IPS DF 19.7 (cell line): ENCODE measurements at places on chromosomes 7 and 10.

GRCh38 chr10:132248455-132249225 is 59.1 kb downstream of the STK32C start:
- DNase-seq: no peak

GRCh38 chr7:117666031-117666430 is 186.2 kb downstream of the CFTR start:
- no peak for DNase-seq

DNA sequence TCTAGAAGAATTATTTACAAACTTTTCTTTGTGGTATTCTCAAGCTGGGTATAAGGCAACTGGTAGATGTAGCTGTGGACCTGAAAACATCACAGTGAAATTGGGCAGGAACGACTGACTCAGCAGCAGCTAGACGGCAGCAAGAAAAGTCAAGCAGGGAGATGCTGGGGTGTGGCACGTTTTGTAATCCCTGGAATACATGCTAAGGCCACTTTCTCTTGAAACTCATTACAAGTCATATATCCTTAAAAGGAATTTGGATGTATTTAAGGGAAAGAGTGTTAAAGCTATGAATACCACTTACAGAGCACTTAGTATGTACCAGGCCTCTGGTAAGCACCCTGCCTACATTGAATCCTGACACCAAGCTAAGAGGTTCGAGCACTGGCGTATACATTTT is 17.4 kb downstream of the BEND7 start:
- no peak for DNase-seq

GRCh38 chr7:24921362-24921679 is 58.7 kb downstream of the OSBPL3 start:
- no peak for DNase-seq

DNA sequence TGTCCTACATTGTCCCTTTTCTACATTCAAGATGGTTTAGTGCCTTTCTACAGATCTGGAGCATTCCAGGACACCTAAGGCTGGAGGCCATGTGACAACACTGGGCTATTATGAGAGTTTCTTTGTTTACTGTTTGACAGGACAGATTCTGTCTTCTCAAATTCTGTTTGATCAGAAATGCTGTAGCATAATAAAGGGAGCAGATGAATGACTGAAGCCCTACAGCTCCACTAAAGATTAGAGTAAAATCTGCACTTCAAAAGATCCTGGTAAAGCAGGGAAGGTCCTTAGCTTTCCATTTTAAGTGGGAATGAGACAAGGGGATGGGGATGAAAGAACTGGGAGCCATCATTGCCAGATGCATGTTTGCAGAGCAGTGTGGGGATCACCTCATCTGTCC is 38.4 kb downstream of the TMEM229A start:
- no peak for DNase-seq

GRCh38 chr10:6199131-6199733 is 3.5 kb upstream of the PFKFB3 start:
- no peak for DNase-seq

DNA sequence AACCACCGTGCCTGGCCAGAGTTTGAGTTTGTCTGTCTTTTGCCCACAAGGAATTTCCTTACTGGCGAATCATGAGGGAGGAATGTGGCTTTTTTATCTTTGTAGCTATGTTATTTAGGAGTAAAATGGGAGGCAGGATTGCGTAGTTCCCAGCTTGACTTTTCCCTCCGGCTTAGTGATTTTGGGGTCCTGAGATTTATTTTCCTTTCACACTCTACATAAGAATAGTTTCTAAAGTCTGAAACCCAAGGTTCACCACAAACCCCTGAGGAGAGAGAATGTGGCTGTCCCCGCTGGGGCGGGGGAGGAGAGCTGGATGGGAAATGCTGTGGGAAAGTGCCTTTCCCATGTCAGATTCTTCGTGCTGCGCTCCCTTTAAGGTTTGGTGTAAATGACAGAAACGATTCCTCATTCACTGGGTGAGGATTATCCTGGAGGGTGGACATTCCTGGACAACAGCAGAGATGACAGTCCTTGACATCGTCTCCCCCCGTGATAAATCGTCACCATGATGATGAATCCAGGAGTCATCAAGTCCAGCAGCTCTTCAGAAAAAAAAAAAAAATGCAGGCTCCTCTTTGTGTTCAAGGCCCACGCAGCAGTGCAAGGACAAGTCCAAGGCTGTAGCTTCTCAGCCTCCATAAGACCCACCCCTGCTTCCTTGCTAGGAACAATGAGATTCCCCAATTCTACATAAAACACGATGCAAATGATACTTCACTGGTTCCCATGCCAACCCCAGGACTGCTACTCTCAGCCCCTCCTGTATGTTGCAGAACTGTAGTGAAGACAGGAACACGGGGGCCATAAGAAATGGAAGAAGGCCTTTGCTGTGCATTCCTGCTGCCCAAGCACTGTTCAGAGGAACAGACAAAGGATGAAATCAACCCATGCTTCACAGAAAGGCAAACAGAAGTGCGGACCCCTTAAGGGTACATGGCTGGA is 233.1 kb downstream of the CCDC3 start:
- DNase-seq: no peak

DNA sequence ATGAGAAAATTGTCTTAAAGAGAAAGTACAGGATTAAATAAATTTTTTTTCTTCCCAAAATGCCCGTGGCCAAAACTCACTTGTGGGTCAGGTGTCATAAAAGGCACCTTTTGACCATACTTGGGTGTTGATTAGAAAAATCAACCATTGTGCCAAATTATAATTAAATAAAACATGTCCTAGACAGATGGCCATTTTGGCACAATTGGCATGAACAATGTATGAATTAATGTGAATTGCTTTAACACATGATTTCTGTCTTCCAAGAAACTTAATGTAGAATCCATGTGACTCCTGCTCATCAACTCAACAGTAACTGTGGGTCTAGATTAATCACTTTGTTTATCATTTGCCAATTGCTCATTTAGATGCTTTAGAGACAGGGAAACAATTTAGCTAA is 64.0 kb downstream of the CSTF2T start:
- DNase-seq: no peak

GRCh38 chr10:11616021-11616420 is 4.6 kb upstream of the USP6NL start:
- no peak for DNase-seq

DNA sequence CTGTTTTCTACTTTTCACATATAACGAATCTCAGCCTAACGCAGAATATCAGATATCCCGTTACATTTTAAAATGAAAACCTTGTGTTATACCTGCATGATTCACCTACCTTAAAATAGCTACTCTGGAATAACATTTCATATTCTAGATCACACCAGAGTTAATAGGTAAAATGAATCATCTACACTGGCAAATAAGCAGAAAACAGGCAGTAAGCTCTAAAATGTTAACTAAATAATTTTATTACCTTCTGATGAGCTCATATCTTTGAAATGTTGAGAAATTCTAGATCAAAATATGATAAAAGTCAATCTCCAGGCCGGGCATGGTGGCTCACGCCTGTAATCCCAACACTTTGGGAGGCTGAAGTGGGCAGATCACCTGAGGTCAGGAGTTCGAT is 71.3 kb downstream of the CPEB3 start:
- no peak for DNase-seq

- DNase-seq: no peak
Measured at GRCh38 chr7:100016215-100016901, 962 bp downstream of the ZKSCAN1 start.

DNA sequence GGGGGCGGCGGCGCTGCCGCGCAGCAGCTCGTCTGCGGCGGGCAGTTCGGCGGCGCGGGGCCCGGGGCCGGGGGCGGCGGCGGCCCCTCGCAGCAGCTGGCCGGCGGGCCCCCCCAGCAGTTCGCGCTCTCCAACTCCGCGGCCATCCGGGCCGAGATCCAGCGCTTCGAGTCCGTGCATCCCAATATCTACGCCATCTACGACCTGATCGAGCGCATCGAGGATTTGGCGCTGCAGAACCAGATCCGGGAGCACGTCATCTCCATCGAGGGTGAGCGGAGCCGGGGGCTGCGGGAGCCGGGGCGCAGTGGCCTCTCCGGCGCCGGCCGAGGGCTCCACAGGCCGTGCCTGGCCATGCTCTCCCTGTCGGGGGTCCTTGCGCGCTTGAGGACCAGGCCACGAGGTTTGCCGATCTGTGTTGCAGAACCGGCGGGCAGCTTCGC is 548 bp downstream of the AGAP3 start:
- no peak for DNase-seq
